ENCODE measurements at places on chromosomes 6 and 20. TPM values are rescaled to one million over a fixed set of nuclear protein-coding genes. Genes with fewer than 3 reads are reported as not detected.

Gene PACRG
- total RNA-seq: 0.26 TPM

Gene XKR7
- total RNA-seq: not detected

Gene COL19A1
- total RNA-seq: 0.42 TPM

Gene DEF6
- 13.0 TPM for total RNA-seq

Gene FAM162B
- 6.2 TPM for total RNA-seq

Gene CLPSL1
- total RNA-seq: not detected

Gene TRIM15
- total RNA-seq: not detected

Gene ZBP1
- total RNA-seq: 1.6 TPM

Gene VSTM2L
- 0.78 TPM for total RNA-seq

- H3K4me3 ChIP-seq: no peak overlapping the region
- no peaks in the 10 kb centered on the region for H3K27me3 ChIP-seq
- no peaks in the 10 kb centered on the region for H3K36me3 ChIP-seq
- no peak overlapping the region for H3K27ac ChIP-seq
These were observed 978 bp downstream of the AURKA start for GRCh38 chr20:56391037-56391436.

DNA sequence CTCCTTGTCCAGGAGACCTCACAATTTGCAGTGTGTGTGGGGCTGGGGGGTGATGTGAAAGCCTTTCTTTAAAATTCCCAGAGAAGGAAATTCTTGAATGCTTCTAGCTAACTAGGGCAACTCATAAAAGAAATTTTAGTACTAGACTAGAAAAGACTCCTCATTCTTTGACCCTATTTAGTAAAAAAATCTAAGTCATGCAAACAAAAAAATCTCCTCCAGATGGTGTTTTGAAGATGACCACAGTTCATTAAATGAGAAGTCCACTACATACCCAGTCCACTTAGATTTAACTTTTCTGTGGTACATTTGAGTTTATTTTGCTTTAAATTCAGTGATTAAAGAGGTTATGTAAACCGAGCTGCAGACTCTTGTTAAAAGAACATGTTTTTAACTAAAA is 67.5 kb downstream of the NDUFAF5 start:
- no peaks in the 10 kb centered on the region for H3K27me3 ChIP-seq
- H3K36me3 ChIP-seq: no peaks in the 10 kb centered on the region
- peaks cover 2% of the 10 kb centered on the region for H3K4me1 ChIP-seq
- no peak for DNase-seq
- no peak overlapping the region for H3K4me3 ChIP-seq

DNA sequence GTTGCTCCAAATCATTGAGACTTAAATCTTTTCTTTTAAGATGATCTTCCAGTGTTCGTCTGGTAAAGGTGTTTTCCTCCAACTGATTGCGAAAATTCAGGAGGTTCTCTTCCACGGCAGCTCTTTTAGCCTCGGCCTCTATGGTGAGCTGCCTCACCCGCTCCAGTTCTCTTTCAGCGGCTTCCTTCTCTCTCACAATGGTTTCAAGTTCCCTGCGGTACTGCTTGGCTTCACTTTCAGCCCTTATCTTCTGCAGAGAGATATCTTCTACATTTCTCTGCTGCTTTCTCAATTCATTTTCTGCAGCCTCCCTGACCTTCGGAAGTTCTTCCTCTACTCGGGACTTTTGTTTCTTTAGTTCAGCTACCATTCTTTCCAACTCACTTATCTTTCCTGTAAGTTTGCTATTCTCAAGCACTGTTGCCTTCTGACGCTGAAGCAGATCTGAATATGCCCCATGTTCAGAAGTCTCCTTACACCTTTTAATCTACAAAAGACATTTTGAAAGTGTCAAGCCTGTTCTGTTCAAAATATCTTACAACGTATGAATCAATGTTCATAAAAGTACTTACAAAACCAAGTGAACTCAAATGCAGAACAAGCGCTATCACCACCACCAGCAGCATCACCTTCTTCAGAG is 22.3 kb downstream of the DST start:
- no peak for DNase-seq
- H3K27me3 ChIP-seq: no peaks in the 10 kb centered on the region
- H3K4me1 ChIP-seq: no peaks in the 10 kb centered on the region
- no peak overlapping the region for H3K4me3 ChIP-seq
- H3K36me3 ChIP-seq: peaks cover 13% of the 10 kb centered on the region

DNA sequence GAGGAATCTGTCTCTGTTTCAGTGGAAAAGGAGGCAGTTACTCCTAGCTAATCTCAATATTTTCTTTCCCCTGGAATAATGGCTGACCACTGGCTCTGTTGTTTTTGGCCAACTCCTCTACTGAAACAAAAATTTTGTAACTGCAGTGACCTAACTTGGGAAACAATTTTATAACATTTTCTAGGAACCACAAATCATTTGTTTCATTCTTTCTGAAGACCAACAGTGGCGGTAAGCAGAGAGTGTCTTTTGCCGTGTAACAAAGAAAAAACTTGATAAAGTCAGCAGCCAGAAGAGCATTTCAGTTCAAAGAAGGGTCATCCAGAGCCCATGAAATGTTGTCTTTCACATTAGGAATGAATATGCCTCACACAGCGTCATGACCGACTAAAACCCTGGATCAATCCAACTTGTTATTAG is 11.8 kb upstream of the BFSP1 start:
- H3K27me3 ChIP-seq: no peaks in the 10 kb centered on the region
- DNase-seq: no peak
- H3K4me1 ChIP-seq: peaks cover 6% of the 10 kb centered on the region
- H3K27ac ChIP-seq: peak overlapping the region; percentile 85
- H3K36me3 ChIP-seq: no peaks in the 10 kb centered on the region

GRCh38 chr6:25727028-25727427 is 27.5 kb upstream of the SLC17A4 start:
- no peaks in the 10 kb centered on the region for H3K4me1 ChIP-seq
- H3K27me3 ChIP-seq: no peaks in the 10 kb centered on the region
- H3K27ac ChIP-seq: no peak overlapping the region
- H3K36me3 ChIP-seq: no peaks in the 10 kb centered on the region

GRCh38 chr6:36727505-36728021 is 29.9 kb downstream of the RAB44 start:
- no peaks in the 10 kb centered on the region for H3K36me3 ChIP-seq
- no peaks in the 10 kb centered on the region for H3K27me3 ChIP-seq
- no peaks in the 10 kb centered on the region for H3K4me1 ChIP-seq
- no peak overlapping the region for H3K4me3 ChIP-seq
- no peak for DNase-seq

DNA sequence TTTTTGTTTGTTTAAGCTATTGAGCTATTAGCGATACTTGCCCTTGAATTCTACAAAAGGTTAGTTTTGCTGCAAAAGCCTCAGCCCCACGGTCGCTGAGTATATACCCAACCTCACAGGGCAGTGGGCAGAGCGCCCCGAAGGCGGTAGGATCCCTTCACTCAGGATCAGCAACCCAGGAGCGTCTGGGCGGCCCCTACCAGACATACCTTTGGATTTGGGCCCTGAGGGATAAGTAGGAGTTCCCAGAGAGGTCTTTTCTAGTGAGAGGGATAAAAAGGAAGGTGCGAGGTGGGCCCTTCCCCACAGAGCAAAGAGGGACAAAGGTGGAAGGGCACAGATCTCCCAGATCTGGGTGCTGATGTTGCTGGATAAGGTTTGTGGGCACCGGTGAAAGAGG is 6.1 kb downstream of the SASH1 start:
- H3K4me3 ChIP-seq: no peak overlapping the region
- no peaks in the 10 kb centered on the region for H3K27me3 ChIP-seq
- H3K36me3 ChIP-seq: no peaks in the 10 kb centered on the region
- DNase-seq: no peak
- H3K27ac ChIP-seq: no peak overlapping the region

DNA sequence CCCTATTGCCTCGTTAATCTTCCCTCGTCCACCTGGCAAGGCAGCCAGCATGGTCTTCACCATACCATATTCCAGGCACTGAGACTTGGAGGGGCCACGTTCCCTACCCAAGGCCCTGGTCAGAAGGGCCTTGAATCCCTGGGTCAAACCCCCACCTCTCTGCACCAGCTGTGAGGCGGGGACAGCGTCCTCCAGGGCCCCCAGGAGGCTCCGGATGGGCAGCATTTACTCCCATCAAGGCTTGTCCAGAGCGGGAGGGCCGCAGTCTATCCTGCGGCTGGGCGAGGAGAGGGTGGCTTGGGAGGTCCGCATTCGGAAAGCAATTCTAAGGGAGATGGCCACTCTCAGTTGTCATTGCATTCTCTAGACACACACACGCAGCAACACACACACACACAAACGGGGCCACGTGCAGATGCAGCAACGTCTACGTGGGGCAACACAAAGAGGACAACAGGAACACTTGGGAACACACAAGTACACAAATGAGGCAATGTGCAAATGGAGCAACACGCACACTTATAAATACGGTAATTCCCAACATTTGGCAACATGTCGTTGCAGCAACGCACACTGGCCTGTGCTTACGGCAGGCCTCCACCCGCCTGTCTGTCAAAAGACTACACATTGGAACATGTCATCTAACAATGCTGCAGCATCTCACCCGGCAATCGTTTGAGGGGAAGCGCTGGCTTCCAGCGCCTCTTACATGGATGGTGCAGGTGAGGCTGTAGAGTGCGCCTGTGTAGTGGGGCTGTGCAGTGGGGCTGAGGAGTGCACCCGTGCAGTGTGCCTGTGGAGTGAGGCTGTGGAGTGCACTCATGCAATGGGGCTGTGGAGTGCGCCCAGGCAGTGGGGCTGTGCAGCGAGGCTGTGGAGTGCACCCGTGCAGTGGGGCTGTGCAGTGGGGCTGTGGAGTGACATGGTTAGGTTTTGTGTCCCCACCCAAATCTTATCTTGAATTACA is 12.9 kb upstream of the NTSR1 start:
- no peaks in the 10 kb centered on the region for H3K4me1 ChIP-seq
- DNase-seq: no peak
- H3K27me3 ChIP-seq: no peaks in the 10 kb centered on the region
- H3K36me3 ChIP-seq: no peaks in the 10 kb centered on the region
- no peak overlapping the region for H3K4me3 ChIP-seq
- H3K27ac ChIP-seq: no peak overlapping the region

DNA sequence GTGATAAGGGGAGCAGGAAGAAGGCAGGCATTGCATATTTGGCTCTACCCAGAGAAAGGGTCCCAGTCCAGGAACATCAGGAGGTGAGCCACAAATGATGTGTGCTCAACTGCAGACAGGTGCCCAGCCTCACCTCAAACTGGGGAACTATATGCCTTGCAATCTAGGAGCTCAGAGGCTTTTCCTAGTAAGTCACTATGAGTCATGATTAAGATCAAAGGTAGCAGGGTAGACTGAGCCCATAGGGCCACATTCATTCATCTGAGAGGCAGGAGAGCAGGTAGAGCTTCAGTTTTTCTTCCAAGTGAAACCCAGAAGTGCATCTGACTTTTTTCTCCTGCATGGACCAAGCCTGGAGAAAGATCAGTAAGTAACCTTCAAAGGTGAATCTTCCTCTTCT is 31.3 kb downstream of the MARCKS start:
- no peak for DNase-seq
- no peaks in the 10 kb centered on the region for H3K27me3 ChIP-seq
- H3K4me3 ChIP-seq: no peak overlapping the region
- no peak overlapping the region for H3K27ac ChIP-seq

GRCh38 chr6:113584767-113585166 is 272.4 kb upstream of the MARCKS start:
- H3K27ac ChIP-seq: no peak overlapping the region
- DNase-seq: no peak
- no peaks in the 10 kb centered on the region for H3K27me3 ChIP-seq
- H3K4me3 ChIP-seq: no peak overlapping the region
- no peaks in the 10 kb centered on the region for H3K36me3 ChIP-seq

GRCh38 chr6:33320315-33321181 is 3.0 kb upstream of the ZBTB22 start:
- no peak overlapping the region for H3K4me3 ChIP-seq
- peak overlapping the region; percentile 16 for H3K27ac ChIP-seq
- peaks cover 4% of the 10 kb centered on the region for H3K4me1 ChIP-seq
- H3K36me3 ChIP-seq: no peaks in the 10 kb centered on the region
- peak; percentile 89 for DNase-seq

DNA sequence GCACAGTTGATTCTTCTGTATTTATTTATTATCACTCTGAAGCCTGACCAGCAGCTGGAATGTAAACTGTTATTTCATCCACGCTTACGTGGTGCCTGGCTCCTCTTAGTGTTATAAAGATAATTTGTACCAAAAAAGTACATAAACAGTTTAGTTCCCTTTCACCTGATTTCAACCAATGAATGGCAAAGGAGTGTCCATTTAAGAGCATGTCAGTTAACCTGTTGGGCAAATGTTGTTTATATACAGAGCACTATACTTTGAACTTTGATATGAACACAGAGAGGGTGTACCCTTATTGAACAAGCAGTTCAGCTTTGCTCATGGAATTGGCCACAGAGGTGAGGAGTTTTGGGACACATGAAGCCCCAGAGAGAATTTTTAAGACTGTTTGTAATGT is 7.2 kb upstream of the CTCFL start:
- DNase-seq: no peak
- H3K4me1 ChIP-seq: no peaks in the 10 kb centered on the region
- no peak overlapping the region for H3K27ac ChIP-seq
- H3K36me3 ChIP-seq: no peaks in the 10 kb centered on the region

DNA sequence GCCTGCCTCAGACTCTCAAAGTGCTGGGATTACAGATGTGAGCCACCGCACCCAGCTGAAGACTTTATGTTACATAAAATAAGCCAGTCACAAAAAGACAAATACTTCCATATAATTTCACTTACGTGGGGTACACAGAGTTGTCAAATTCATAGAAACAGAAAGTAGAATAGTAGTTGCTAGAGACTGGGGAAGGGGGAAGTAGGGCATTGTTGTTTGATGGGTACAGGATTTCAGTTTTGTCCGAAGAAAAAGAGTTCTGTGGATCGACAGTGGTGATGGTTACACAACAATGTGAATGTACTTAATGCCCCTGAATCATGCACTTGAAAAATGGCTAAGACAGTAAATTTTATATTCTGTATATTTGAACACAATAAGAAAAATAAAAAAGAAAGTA is 41.6 kb upstream of the ANKEF1 start:
- no peak for DNase-seq
- H3K27ac ChIP-seq: no peak overlapping the region
- H3K4me1 ChIP-seq: no peaks in the 10 kb centered on the region
- no peaks in the 10 kb centered on the region for H3K36me3 ChIP-seq

DNA sequence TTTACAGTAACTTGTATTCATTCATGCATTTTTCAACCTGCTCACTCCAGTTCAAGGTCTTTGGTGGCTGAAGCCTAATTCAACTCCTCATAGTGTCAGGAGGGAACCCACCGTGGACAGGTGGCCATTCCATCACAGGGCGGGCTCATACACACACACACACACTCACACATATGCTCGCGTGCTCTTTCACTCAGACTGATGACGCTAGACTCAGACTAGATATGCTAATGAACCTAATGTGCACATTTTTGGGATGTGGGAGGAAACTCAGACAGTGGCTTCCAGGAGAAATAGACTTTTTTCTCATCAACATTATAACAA is 56.7 kb downstream of the TRIM27 start:
- no peaks in the 10 kb centered on the region for H3K27me3 ChIP-seq
- no peak overlapping the region for H3K4me3 ChIP-seq
- H3K27ac ChIP-seq: no peak overlapping the region
- no peaks in the 10 kb centered on the region for H3K4me1 ChIP-seq
- DNase-seq: no peak

- no peak overlapping the region for H3K27ac ChIP-seq
- H3K4me3 ChIP-seq: no peak overlapping the region
- H3K36me3 ChIP-seq: no peaks in the 10 kb centered on the region
- no peak for DNase-seq
- no peaks in the 10 kb centered on the region for H3K4me1 ChIP-seq
These were observed 207.0 kb upstream of the TCF21 start for GRCh38 chr6:133681891-133682290.

GRCh38 chr6:5638666-5639065 is 368.1 kb downstream of the NRN1 start:
- no peak for DNase-seq
- H3K27ac ChIP-seq: no peak overlapping the region
- no peaks in the 10 kb centered on the region for H3K4me1 ChIP-seq
- H3K36me3 ChIP-seq: no peaks in the 10 kb centered on the region
- no peak overlapping the region for H3K4me3 ChIP-seq
- no peaks in the 10 kb centered on the region for H3K27me3 ChIP-seq
